ENCODE measurements at places on chromosomes 4 and X.

DNA sequence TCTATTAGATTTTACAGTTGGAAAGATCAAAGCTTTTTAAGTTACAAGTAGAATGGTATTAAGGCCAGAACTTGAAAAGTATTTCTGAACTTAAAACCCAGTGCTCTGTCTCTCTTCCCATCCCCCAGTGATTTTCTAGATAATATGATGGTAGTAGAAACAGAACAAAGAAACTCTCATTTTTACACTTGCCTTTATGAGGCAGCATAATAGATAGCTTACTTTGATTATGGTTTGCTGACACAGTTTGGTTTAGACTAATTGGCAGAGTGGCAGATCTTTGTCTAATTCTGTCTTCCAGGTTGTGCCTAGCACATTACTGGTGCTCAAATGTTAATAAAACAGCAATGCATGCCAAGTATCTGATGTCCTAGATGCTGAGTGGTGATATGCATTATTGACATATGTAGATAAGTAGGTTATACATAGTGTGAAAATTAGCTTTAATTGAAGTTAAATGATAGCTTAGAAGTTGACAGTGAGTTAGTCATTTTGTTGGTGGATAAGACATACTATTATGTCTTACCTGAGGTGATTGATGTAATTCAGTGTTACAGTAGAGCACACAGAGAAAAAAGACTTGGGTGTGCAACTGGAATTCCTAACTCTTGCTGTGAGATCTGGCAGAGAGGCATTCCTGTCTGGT lies 4.3 kb upstream of the RAPGEF2 start:
- no peak for DNase-seq

GRCh38 chr4:15689540-15689939 lies 7.9 kb downstream of the FAM200B start:
- DNase-seq = no peak

GRCh38 chrX:107894038-107894437 lies 68.4 kb downstream of the MID2 start:
- no peak for DNase-seq

GRCh38 chr4:52423967-52424366 lies 235.1 kb downstream of the USP46 start:
- no peak for DNase-seq

GRCh38 chr4:13484749-13485221 lies 645 bp upstream of the RAB28 start:
- DNase-seq = peak; percentile 2

DNA sequence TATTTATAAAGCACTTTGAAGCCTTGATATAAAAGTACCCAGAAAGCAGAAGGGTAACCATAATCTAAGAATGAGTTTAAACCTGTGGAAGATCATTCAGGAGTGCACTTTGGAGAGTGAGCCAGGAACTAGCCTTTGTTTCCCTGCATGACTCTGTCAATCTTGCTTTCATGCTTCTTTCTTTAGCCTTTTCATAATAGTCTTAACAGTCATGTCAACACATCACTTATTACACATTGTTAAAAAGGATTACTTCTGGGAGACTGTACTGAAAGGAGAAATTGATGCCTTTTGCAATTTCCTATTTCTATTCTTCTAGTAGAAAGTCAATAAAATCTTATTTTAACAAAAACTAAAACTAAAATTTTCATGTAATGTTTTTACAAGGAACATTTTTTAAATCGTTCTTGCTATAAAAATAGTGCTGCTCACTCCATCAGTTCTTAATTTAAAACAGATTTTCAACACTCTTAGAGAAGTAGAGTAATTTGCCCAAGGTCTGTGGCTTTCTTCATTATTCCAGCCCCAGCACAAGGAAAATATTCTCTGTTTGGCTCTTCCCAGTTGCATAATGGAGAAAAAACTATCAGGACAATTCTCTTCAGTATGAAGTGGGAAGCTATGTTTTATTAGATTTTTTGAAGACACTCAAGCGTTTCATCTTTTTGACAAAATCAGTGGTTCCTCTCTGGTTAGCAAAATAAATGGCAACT lies 35.4 kb upstream of the SPP1 start:
- no peak for DNase-seq

GRCh38 chr4:74623041-74623440 lies 171.3 kb downstream of the BTC start:
- no peak for DNase-seq

DNA sequence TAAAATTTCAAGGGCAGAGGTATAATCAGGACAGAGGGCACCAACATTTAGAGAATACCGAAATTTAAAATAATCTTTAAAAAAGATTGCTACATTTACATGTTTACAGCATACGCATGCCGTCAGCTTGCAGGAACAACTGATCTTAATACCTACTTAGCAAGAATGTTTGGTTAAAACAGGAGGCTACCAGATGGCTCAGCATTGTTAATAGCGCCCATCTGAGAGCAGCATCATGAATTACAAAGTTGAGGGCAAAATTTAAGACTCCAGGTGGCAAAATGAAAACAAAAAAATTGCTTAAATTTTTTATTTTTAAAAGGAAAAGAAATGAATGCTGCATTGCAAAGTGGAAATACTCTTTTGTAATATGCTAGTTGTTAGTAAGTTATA lies 241.3 kb downstream of the C4orf33 start:
- no peak for DNase-seq

DNA sequence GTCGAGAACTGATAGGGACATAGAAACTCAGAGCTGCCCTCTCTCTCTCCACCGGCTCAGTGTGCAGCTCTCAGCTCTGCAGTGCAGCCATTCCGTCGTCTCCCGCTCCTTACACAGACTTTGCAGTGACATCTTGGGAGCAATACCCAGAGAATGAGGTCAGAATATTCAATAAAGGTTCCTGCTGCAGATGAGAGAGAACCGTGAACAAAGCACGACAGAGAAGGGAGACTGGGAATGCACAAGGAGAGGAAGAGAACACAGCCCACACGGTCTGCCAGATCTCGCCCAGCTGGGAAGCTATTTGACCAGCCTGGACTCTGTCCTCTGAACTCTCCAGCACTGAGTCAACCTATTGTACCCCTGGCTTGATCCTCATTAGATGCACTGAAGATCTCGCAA lies 118.0 kb upstream of the PPARGC1A start:
- no peak for DNase-seq

DNA sequence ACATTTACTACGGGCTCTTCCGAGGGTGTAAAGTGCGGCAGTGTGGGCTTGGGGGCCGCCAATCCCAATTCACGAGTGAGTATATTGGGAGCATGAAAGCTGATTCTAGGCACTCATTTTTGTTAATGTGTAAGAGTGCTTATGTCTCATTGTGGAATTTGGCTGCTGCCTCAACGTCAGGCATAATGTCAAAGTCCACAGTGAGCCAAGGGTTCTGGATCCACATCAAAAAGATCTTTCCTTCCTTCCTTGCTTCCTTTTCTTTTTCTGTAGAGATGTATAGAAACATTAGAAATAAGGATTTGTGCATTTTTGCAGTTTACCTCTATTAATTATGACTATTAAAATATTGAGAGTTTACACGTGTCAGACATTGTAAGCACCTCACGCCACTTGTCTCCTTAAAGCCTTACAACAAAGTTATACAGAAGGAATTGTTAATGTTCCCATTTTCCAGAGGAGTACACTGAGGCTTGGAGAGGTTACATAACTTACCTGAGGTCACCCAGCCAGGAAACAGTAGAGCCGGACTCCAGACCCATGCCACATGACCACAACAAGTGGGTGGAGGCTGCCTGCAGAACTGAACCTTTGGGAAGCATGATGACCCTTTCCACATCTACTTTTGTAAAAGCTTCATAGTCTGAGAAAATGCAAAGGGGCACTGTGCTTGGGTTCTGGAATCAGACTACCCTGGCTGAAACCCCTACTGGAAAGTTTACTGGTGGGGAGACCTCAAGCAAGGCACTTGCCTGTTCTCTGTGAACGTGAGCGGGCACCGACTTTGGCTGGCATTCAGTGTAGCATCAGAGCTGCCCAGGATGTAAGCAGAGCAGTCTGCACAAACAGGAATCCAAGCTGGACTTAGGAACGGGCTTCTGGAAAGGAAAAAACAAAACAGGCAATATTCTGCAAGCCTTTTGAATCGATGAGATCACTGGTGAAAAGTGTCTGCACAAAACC lies 761 bp downstream of the CLRN2 start:
- DNase-seq = no peak

- DNase-seq = no peak
These were observed 459.6 kb upstream of the ATOH1 start for GRCh38 chr4:93368968-93369367.

- DNase-seq = no peak
These were observed 72.0 kb downstream of the NEXMIF start for GRCh38 chrX:74853255-74853654.

DNA sequence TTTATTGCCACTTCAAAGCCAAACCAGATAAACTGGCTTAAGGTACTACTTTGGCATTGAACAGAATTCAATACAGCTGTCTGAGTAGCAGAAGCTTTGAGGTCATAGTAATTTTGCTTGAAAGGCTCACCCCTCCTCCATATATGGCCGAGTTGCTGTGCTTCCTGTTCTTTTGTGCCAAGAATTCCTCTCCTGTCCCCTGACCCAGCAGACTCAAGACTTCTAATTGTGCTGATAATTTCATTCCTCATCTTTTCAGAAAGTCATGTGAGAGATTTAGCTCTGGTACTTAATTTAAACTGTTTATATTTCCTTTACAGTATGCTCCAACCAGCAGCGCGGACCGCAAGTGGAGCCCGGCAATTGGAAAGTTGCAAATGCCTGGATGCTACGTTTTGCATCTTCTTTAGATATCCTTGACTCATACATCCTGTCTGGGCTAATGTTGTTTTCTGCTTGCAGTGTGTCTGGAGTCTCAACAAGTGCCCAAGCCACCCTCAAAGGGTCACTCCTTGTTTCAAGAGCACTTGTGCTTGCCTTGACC lies 373.4 kb downstream of the PDGFC start:
- DNase-seq = no peak

Data from stimulated activated CD8-positive, alpha-beta memory T cell treated with anti-CD3 and anti-CD28 coated beads, Interleukin-2, amount 100 ng/mL, for 1 hour (primary cell).